ENCODE measurements at places on chromosomes 4 and X.

DNA sequence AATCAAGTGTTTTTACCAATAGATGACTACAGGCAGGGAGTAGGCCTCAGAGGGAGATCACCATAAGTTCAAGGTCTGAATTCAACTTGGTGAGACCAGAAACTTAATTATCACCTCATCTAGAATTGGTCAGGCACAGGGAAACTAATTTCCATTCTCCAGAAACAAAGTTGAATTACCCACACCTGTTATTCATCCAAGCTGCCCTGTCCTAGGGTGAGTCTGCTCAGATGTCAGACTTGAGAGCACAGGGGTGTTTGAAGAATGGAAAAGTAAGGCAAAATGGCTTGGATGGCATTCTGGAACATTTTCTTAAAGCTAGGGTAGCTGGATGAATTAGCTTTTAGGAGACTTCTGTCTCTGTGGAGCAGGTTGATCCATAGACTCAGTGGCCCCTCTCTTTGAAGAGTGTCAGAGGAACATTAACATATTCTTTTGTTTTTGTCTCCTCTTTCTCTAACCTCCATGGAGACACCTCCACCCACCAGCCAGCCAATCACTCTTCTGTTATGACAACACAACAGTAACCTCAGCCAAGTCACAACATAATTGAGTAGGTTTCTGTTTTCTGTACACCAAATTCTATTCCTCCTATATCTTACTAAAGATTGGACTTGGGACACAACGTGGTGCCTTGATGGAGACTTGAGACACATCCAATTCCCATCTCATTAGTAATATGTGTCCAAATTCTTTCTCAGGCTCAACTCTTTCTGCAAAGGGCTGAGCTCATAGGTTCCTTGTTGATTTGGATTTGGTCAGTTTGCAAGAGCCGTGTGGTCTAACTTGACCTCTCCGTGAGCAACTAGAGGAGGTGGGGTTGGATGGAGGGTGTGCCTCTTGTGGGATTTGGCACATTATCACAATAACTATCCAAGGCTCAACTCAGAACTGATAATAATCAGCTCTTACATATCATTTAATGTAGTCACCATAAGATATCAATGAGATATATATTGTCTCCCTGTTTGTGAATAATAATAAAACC lies 45.1 kb downstream of the VSIG4 start:
- no peak for DNase-seq

DNA sequence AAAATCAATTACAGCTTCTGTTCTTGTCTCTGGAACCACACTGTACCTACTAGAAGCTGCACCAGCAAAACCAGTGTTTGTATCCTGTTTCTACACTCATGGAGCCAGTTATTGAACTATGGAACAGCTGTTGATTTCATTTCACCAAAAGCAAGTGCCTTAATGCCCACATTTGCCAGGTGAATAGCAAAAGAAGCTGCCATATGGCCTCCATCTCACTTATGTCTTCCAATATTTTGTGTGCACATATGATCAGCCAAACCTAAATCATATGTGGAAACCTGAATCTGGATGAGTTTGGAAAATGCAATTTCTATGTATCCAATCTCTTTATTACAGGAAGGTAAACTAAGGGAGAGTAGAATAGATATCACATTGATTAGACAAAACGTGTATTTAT lies 415.8 kb upstream of the GRID2 start:
- no peak for DNase-seq

DNA sequence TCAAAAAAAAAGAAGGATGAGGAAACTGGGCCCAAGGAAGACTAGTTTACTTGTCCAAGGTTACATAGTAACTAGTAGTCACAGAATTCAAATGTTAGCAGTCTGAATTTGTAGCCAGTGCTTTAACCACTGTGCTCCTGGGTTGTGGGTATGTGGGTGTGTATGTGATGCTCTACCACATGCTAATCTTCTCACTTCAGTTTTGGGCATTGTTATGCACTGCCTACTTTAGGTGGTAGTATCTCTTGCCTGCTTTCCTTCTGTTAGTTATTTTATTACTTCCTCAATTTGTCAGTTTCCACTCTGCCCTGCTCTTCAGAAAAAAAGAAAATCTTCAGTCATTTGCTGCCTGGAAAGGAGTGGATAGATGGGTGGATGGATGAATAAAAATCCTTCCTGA lies 219.2 kb downstream of the RPA4 start:
- no peak for DNase-seq

- DNase-seq: no peak
Measured at GRCh38 chr4:26179316-26179760, 141.5 kb upstream of the RBPJ start.

DNA sequence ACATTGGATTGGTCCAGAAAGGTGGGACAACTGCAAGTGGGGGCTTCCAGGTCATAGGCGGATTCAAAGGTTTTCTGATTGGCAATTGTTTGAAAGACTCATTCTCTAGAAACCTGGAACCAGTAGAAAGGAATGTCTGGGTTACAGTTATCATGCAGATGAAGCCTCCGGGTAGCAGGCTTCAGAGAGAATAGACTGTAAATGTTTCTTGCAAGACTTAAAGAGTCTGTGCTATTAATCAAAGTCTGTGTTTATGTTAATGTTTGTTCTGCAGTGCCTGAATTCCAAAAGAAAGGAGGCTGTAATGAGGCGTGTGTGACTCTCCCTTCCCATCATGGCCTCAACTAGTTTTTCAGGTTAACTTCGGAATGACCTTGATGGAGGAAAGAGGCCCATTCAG lies 43.9 kb upstream of the GC start:
- DNase-seq: no peak

DNA sequence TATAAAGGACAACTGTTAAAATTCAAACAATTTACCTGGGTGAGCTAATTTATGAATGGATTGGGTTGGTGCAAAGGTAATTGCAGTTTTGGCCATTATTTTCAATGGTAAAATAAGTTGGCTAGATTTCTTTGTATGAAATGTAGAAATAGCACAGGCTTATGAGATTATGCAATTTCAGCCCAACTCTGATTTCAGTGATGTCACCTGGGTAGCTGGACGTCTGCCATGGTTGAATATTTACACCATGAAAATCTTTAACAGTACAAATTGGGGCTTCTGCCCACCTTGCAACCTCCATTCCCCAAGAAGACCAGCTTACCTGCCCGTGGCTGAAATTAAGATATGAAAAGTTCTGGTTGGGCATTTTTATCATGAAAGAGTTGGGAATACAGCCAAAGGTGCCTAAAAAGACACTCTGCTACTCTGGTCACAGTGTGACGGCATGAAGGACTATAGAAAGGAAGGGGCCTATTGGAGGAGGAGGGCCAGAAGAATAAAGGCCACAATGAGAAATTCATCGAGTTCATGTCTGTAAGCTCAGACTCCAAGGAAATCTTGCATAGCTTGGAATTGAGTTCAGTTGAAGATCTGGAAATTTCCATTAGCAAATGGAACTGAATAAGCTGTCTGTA lies 29.7 kb downstream of the EGF start:
- no peak for DNase-seq

GRCh38 chrX:10090319-10090718 lies 66.5 kb upstream of the CLCN4 start:
- DNase-seq: no peak

DNA sequence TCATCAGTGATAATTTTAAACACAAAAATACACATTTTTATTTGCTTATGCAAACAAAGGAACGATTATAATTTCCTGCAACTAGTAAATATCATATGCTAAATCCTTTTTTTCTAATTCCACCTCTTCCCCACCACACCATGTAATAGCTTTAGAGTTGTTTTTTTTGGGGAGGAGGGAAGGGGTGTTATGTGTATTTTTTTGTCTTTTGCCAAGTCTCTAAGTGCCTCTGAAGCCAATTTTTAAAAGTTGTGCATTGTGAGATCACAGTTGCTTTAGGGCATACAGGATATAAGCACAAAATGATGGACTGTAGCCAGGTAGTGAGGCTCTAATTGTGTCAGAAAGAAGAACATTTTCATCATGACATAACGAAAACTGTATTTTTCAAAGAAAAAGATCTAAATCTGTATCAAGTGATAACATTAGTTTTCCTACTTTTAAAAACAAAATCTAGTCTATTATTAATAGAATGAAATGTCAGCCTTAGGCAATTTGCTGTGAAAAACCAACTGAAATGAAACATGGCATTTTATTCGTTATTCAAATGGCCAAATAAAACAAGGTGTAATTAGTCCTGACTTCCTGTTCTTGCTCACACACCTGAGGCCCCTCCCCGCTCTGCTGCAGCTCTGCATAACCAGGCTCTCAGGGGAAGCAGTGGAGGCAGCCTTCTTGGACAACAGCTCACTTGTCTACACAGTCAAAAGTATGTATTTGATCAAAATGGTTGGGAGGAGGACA lies 157.4 kb downstream of the PALLD start:
- DNase-seq: no peak

- no peak for DNase-seq
Measured at GRCh38 chr4:3307060-3307459, 14.2 kb downstream of the RGS12 start.

- DNase-seq: no peak
Measured at GRCh38 chr4:152640058-152640921, 39.5 kb downstream of the TMEM154 start.

GRCh38 chrX:3713225-3713936 lies at the start of gene PRKX:
Gene PRKX, minus strand, starts transcription at chrX:3713649. Its CDS starts 396 bp downstream, at chrX:3713253.
- peak; percentile 74 for DNase-seq

- no peak for DNase-seq
Measured at GRCh38 chrX:1202251-1202650, 10.2 kb downstream of the CRLF2 start.

DNA sequence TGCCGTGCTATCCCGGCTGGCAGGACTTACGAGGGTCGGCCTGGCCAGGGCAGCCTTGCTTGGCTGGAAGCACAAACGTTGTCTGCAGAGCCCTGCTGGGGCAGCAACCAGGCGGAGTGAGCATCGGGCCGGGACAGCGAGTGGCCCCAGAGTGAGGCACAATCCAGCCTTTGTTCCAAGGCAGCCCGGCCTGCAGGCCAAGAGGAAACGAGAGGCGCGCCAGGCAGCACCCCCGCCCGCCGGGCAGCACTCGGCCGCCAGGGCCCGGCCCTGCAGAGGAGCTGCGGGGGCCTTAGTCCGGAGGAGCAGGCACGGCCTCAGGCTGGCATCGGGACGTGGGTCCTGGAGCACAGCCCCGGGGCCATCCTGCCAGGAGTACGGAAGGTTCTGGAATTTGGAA lies 24.1 kb downstream of the FGFRL1 start:
- no peak for DNase-seq

DNA sequence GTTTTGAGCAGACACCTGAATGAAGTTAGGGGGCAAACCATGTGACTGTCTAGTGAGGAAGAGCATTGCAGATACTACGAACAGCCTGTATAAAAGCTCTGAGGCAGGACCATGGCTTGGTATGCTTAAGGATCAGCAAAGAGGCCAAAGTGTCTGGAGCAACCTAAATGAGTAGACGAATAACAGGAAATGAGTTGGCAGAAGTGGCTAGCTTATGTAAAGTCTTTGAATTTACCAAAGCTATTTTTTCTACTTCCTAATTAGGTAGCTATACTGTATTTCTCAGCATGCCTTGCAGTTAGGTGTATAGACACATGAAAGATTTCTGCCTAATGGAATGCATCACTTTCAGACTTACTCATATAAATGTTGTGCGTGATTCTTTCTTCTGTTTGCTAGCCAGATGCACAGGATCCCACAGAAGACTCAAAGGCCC lies 9.3 kb upstream of the GPRIN3 start:
- DNase-seq: no peak

- DNase-seq: no peak
Measured at GRCh38 chrX:37984880-37985279, 21.5 kb upstream of the SYTL5 start.

DNA sequence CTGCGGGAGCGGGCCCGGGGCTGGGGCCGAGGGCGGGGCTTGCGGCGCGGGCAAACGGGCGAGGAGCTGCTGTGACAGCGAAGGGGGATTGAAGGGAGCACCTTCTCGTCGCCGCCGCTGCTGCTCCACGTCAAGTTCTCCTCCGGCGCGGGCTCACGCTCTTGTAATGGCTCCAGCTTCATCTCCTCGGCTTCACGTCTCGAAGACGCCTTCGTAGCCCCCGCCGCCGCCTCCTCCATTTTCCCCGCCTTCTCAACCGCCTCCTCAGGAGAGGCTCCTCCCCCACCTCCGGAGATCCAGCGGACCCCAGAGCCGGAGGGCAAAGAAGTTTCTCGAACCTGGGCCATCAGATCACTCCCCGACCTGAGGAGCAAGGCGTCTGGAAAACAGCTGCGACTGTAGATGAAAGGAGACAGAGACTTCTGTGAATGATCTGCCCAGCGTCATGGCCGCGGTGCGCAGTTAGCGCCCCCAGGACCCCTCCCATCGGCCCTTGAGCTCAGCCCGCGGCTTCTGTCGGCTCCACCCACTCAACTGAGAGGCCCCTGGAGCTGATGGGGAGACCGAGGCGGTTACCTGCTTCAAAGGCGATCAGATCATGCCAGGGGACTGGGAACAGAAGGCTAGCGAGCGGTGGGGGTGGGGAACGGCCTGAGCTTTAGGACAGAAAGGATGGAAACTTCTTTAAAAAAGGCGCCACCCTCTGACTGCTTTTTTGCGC lies 895 bp downstream of the USP51 start:
- peak; percentile 42 for DNase-seq

DNA sequence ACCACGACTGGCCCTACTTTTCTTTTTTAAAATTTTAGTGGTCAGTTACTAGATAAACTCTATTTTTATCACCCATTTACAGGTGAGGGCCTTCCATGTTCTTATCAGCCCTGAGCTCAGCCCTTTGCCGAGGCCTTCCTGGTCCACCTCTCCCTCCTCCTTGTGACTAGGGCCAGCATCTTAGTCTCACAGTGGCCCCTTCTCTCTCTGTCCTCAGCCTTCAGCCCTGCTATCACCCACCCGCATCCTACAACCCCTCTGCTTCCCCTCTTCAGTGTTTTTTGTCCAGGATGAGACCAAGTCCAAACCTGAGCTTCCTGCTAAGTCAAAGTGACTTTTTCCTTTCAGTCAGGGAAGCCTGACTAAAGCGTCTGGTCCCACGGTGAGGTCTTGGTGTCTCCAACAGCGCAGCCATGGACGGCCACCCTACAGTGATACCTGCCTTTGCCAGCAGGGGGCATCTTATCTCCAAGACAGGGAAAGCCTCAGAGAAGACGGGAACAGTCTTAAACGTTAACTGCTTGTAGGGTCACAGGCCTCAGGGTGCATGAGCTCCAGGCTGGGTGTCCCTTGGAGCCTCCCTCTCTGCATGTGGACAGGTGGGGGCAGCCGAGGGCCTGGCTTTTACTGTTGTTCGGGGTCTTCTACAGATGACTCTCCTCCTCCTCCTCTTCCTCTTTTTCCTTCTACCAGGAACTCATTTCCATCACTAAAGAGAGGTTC lies 11.7 kb upstream of the GAGE10 start:
- peak; percentile 63 for DNase-seq

DNA sequence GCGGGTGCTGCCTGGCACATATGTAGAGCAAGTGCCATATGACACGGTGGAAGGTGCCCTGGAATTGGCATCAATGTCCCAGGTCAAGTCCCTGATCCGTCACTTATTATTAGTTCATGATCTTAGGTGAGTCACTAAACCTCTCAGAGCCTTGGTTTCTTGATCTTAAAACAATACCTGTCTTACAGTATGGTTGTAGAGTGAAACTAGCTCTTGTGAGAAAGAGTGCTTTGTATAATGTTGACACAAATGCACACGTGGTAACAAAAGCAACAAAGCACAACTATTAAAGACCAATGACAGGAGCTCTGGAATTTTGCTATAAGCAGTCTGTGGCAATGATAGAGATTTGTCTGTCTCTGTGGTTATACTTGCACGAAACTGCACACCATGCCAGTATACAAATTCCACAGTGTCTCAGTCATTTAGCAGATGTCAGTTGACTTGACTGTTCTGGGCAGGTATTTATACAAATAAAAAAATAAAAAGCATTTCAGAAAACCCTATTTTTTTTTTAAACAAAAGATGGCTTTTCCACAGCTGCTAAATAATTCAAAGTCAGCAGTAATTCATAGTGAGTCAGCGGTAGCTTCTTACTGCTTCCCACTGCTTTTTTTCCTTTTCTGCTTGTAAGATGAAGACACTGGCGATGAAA lies 19.7 kb upstream of the ACSL1 start:
- no peak for DNase-seq

All from T-helper 9 cell (primary cell).